Stimulated activated CD4-positive, alpha-beta T cell treated with anti-CD3 and anti-CD28 coated beads, Interleukin-4, amount 100 ng/mL, for 4 hours (primary cell): ENCODE measurements at places on chromosomes 1 and 21.

- DNase-seq, result no peak
These were observed 2.1 kb downstream of the PFKL start for GRCh38 chr21:44301961-44302406.

- DNase-seq, result no peak
These were observed 9.6 kb downstream of the TRIM62 start for GRCh38 chr1:33171977-33172813.

GRCh38 chr1:9717193-9718005 is 65.9 kb downstream of the PIK3CD start:
- peak; percentile 75 for DNase-seq

DNA sequence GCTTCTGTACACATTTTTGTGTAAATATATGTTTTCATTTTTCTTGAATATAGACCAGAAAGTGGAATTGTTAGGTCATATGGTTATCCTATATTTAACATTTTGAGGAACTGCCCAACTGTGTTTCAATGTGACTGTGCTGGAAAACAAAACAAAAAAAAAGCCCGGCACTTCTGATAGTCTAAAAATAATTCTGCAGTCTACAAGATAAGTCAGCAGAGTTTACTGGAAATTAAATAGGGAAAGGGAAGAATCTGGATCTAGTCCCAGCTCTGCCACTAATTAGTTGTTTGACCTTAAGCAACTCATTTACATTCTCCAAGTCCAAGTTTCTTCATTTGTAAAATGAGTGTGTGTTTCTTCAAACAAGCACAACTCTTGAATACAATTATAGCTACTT is 869.1 kb upstream of the B3GALT2 start:
- DNase-seq, result no peak

DNA sequence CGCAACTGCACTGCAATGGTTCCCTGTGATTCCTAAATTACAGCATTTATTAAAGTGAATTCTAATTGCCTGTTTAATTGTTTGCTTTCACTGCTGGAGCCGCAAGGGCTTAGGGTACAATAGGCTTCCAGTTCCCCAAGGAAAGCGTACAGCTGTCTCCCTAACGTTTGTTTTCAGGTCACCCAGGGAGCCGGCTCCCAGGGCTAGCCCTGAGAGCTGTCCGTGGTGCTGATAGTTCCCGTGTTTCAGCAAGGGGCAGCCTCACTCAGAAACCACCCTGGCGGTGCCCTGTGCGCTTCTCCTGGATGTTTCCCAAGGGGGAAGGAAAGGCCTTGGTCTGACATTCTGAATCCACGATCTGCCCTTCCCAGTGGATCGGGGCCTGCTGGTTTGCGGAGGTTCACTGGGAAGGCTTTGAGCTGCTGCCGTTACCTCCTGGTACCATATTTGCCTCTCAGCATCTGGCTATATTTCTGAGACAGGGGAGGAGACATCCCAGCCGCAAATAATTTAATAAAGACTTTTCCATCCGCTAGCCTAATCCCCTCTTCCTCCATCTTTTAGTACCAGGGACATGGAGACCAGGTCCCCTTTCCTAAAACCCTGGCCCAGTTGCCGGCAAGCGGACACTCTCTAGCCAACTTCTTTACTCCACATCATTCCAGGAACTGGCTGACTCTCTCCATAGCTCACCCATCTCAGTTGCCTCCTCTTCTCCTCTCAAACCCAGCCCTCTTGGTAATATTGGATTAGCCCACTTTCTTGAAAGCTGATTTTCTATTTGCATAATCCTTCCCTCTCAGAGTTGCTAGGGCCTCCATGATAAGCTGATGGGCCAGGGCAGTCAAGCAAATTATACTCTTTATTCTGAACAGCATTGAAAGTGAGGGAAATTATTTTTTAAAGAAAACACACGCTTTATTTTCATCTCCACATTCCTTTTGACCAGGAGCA is 149.0 kb downstream of the IGSF21 start:
- DNase-seq, result peak; percentile 3

DNA sequence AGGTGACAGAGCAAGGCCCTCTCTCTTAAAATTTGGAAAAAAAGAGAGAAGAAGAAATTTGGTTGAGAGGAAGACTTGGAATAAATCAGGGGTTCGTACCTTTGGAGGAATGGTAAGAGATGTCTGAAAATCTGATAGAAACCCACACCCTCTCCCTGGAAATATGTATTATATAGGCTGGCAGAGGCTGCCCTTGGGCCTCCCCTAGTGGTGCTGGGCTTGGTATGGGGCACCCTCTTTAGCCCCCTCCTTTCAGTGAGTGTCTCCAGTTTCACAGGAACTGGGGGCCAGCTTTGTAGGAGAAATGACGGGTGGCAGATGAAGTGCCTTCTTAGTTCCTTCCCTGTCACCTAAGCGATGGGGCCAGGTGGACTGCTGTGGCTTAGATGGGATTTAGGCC is 82.9 kb upstream of the SLC2A1 start:
- DNase-seq, result no peak

GRCh38 chr1:18681423-18681835 is 50.8 kb downstream of the PAX7 start:
- DNase-seq, result no peak

DNA sequence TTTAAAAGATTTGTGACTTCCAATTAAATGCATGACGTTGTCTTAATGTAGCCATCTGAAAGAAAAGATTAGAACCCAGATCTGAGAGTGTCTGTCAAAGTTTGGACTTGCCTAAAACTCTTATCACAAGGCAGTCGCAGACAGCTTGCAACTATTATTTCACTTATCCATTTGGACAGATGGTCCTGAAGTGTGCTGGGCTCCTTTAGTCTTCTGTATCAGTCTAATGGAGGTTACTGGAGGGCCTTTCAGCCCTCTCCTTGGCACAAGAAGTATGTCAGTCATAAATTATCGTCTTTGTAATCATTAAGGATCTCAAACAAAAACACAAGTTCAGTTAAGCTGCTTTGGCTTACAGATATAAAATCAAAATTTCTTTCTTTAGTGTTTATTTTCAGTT is 15.5 kb downstream of the PROX1 start:
- DNase-seq, result no peak

GRCh38 chr1:228169345-228169744 is 3.7 kb downstream of the IBA57 start:
- no peak for DNase-seq

DNA sequence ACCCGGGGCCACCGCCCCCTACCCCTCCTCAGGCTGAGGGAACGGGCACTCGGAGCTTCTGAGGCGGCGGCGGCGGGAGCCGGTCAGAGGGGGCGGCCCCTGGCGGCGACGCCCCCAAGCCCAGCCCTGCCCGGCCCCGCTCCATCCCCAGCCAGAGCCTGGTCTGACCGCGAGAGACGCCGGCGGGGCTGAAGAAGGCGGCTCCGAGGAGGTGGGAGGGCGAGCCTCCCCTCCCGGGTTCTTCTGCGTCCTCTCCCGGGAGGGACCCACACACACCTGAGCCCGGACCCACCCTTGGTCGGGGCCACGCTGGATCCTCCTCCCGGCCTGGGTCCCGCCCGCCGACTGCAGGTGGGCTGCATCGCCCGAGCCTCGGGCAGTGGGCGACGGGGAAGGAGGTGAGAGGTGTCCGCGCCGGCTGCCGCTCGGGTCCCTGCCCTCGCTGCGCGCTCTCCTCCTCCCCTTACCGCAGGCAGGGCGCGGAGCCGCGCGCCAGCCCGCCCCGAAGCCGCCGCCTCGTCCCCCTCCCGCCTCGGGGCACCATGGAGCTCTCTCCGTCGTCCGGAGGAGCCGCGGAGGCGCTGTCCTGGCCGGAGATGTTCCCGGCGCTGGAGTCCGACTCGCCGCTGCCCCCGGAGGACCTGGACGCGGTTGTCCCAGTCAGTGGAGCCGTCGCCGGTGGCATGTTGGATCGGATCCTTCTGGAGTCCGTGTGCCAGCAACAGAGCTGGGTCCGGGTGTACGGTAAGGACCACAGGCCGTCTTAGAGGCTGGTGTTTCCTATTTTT is at the start of gene RASAL2:
Gene RASAL2 (plus strand): TSS at position 154 of the 788 bp plus-strand sequence. CDS start 389 bp downstream, at position 543.
- no peak for DNase-seq

- no peak for DNase-seq
These were observed 4.1 kb upstream of the POFUT2 start for GRCh38 chr21:45291613-45292398.

GRCh38 chr1:223711173-223711572 is 1.2 kb upstream of the CAPN2 start:
- DNase-seq, result no peak

GRCh38 chr1:154832384-154832783 is 37.7 kb downstream of the KCNN3 start:
- DNase-seq, result no peak

DNA sequence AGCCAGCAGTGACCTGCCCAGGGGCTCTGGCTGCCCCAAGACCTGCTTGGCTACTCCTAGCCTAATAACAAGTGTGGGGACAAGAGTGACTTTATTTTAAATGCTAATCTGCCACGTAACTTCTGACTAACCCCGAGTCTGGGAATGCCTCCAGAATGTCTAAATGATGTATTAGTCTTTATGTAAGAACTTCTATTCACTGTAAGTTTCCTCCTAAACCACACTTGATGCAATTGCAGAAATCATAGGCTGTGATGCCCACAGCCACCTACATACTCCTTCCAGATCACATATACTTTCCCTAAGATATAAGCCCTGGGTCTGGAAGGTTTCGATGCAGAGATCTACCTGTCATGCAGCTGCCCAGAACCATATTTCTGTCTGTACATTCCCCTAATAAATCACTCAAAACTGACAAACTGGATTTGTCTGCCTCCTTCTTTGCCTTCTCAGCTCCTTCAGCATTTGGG is 5.9 kb upstream of the VPS45 start:
- DNase-seq, result no peak

GRCh38 chr1:22552021-22552420 is 11.3 kb upstream of the EPHA8 start:
- no peak for DNase-seq

DNA sequence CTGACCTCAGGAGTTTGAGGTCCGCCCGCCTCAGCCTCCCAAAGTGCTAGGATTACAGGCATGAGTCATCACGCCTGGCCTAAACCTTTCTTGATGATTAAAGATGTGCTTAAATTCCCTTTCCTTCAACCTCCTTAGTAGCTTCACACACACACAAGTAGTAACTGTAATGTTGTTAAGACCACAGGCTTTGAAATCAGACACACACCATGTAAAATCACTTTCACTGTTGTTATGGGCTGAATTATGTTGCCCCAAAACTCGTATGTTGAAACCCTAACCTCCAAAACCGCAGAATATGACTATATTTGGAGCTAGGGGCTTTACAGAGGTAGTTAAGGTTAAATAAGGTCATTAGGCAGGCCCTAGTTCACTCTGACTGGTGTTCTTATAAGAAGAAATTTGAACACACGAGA is 180.2 kb downstream of the NR5A2 start:
- DNase-seq, result no peak

- no peak for DNase-seq
These were observed 51.8 kb upstream of the TRABD2B start for GRCh38 chr1:48048980-48049379.

GRCh38 chr1:15757575-15758342 is 836 bp upstream of the FBLIM1 start:
- no peak for DNase-seq

DNA sequence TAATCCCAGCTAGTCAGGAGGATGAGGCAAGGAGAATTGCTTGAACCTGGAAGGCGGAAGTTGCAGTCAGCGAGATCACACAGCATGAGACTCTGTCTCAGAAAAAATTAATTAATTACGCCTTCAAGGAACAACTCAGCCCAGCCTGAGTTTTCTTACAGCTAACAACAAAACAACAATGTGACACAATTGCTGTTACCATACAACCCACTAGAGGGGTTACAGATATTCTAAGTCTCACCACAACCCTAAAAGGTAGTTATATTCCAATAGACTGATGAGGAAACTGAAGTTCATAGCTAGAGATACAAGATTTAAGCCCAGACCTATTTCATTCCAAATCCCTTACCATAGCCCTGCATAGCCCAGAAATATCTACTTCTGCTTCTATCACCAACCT is 2.9 kb upstream of the LRRC8C start:
- DNase-seq, result no peak

- DNase-seq, result no peak
These were observed 94.3 kb downstream of the RGS2 start for GRCh38 chr1:192903142-192903541.

GRCh38 chr1:228851193-228851592 is 115.9 kb downstream of the RHOU start:
- no peak for DNase-seq

- no peak for DNase-seq
These were observed 7.3 kb downstream of the POU2F1 start for GRCh38 chr1:167227934-167228378.

DNA sequence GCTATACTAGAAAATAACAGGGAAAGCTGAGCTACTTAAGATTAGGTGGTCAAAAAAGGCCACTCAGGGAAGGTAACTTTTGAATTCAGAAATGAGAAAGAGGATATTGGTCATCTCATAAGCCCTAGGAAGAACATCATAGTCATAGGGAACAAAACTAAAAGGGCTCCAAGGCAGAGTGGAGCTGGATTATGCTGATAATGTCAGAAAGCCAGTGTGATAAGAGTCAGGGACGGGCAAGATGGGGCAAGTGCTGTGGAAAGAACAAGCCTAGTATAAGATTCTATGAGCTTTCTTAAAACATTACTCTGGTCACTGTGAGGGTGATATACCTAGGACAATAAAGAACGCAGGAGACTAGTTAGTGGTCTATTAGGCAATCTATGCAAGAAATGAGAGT is 106.6 kb downstream of the DUSP10 start:
- no peak for DNase-seq

GRCh38 chr1:41390166-41390565 is 28.9 kb downstream of the FOXO6 start:
- DNase-seq, result no peak

- DNase-seq, result no peak
These were observed 47.6 kb downstream of the TRIM11 start for GRCh38 chr1:228358764-228359612.

DNA sequence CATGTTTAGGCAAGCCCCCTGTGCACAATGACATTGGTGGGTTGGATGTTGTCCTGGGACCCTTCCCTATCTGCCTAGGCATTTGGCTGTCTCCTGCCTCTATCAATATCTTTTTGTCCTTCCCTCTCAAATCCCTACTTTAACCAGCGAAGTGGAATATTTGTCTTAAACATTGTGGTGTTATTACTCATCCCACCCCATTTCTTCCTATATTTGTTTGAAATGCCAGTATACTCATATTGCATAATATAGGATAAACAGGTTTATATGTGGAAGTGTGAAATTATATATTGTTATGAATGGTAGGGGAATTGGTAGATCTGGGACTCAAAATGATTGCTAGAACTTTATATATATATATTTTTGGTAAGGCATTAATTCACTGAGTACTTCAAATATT is 80.0 kb downstream of the ADGRL2 start:
- DNase-seq, result no peak

GRCh38 chr1:151237678-151238466 is 16.7 kb upstream of the PSMD4 start:
- no peak for DNase-seq

GRCh38 chr21:33855190-33855589 is 60.4 kb downstream of the ATP5PO start:
- no peak for DNase-seq
